ENCODE measurements at places on chromosomes 6 and 20.
A peak's percentile ranks its signal among the peaks of the same experiment; 100 is the strongest.

- DNase-seq = no peak
These were observed 3.8 kb downstream of the RSPO4 start for GRCh38 chr20:998231-998830.

DNA sequence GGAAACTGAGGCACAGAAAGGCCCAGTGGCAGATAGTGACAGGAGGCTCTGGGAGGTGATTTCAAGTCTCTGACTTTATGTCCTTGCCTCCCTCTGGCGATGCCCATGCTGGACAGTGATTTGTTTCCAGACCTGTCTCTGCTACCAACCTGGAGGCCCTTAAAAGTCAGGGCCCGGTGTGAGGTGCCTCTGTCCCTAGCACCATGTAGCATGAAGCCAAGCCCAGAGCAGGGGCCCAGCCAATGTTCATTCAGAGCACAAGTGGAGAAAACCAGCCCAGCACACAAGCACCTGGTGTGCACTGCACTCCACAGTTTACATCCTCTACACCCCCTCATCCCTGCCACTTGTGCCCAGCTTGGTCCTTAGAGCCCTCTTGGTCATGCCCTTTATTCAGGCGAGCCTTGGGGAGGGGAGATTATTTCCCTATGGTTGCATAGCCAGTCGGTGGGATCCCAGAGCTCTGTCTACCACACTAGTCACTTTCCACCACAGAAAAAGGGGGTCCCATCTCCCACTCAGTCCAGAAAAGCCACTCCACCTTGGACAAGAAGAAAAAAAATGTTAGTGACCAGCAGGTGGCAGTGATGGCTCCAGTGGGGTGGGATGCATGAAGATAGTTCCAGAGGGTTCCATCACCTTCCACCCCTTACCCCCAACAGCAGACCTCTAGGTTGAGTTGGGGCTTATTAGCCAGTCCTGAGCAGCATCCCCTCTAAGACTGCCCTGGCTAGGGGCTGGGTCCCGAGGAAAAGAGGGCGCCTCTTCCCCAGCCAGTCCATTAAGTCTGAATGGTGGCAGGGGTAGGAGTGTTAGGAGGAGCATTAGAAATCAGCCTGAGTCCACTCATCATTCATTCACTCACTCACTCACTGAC lies 30.9 kb downstream of the KIAA1755 start:
- no peak for DNase-seq

DNA sequence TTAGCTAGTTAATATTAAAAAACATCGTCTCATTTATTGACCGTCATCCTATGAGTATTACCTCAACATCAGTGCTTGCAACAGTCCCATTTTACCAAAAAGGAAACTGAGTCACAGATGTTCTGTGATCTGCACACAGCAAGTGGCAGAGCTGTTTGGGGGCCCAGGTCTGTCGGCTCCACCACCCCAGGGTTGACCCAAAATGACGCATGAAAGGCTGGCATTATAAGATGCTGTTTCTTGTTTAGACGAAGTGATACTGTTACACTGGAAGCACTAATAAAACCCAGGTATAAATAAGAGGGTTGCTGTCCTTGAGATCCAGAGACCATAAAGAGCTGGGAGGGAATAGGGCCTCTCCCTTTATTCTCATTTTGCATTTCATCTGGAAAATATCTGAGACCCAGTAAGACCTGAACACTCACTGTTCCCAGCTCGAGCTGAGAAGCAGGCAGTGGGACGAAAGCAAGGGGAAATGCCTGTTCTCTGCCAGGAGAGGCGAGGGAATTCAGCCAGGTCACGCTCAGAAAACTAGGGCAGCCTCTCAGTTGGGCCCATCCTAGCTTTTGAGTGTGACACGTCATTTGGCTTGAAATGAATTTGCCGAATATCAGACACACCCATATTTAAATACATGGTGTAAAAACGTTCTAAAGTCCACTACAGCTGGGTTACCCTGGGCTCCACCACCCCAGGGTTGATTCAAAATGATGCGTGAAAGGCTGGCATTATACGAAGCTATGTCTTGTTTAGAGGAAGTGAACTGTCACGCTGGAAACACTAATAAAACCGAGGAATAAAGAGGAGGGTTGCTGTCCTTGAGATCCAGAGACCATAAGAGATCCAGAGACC lies 1.4 kb upstream of the MICAL1 start:
- DNase-seq = no peak

- no peak for DNase-seq
These were observed 217.7 kb downstream of the ADGRB3 start for GRCh38 chr6:68852791-68853190.

GRCh38 chr20:47181056-47181862 lies 175.2 kb downstream of the ZMYND8 start:
- DNase-seq = peak; percentile 25

DNA sequence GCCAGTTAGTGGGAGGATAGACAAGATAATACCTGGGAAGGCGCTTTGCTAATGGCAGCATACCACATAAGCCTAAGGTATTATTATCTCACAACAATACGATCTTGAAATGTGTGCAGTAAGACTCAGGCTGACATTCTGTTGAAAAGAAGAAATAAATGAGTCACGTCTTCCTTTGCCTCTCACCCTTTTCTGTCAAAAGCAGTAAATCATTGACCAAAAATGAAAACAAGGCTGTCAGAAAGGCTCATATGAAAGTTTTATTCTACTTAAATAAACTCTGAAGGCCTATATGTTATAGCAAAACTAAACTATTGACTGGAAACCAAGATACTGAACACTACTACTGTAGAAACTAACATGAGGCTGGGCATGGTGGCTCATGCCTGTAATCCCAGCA lies 43.1 kb upstream of the IL20RA start:
- no peak for DNase-seq

GRCh38 chr6:14929291-14929690 lies 316.6 kb upstream of the JARID2 start:
- DNase-seq = no peak

DNA sequence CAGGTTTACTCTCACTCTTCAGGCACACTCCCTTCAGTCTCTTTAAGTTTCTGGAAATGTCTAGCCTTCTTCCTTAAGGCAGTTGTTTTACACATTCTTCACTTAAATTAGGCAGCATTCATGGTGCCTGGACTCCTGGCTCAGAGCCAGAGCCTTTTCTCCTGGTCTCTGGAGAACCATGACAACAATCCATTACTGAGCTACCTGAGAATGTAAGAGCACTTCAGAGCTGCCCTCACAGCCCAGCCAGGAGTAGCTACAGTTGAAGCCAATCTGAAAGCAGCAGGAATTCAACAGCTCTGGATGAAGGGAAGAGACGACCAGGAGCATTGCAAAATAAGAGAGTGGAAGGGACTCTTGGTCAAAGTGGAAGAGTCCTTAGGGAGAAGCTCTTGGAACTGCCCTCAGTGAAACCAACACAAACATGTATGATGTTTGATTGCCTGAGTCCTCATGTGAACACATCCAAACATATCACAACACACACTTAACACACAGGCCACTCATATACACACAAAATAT lies 416.8 kb upstream of the SPTLC3 start:
- DNase-seq = no peak

DNA sequence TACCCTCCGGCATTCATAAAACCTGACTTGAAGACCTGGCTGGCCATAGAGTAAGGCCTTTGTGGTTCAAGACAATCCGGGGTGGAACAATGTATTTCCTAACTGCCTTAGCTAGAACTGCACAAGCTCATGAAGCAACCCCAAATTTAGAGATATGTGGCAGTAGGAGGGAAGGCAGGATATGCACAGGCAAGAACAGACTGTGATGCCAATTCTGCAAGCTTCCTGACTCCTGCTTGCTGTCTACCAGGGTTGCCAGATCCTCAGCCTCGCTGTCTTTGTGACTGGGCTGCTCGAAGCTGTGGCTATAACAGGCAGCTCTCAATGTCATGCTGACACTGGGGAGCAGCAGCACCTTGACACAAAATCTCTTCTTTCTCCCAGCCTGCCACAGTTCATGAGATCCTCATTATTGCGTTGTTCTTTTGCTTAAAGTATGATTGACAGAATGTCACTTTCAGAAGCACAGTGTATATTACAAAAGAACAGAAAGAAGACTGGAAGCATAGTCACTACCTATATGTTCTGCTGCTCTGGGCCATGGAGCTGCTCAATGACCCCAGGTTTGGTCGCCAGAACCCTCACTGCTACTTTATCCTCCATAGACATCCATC lies 18.3 kb upstream of the SHLD1 start:
- DNase-seq = no peak

DNA sequence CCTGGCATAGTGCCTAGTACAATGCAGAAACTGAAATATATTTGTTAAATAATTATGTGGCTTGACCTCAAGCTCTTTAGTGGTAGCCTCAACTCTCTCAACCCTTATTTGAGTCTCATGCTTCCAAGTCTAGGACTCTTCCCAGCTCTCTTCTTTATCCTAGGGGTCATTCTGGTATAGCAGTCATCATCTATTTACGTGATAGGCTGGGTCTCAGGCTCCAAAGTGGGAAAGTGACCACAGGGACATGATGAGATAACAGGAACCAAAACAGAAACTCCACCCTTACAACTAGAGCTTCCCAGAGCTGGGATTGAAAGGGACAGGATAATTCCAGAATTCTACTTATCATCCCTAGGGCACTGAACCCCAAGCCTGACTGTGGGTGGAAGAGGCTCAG lies 17.7 kb upstream of the MAP3K7 start:
- DNase-seq = no peak

GRCh38 chr6:51273228-51273961 lies 454.7 kb downstream of the TFAP2B start:
- DNase-seq = no peak

DNA sequence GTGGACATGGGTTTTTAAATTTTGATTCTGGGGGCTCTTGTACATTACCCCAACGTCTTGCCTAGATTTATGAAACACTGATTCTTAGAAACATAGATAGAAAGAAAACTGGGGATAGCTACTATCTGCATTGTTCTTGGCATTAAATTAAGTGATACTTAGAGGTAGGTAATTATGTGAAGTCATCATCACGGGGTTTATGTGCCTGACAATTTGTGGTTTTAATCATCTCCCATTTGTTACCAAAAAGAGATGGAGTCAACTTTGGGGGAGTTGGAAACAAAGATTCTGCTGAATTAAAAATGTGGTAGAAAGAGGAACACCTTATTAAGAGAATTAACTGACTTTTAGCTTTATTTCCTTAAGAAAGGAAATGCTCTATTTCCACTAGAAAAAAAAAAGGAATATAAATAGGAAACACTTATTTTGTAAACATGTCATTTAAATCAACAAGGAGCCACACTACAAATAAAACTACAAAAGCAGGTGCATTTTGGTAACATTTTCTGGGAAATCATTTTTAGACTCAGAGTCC lies 5.6 kb downstream of the TNFAIP3 start:
- no peak for DNase-seq

DNA sequence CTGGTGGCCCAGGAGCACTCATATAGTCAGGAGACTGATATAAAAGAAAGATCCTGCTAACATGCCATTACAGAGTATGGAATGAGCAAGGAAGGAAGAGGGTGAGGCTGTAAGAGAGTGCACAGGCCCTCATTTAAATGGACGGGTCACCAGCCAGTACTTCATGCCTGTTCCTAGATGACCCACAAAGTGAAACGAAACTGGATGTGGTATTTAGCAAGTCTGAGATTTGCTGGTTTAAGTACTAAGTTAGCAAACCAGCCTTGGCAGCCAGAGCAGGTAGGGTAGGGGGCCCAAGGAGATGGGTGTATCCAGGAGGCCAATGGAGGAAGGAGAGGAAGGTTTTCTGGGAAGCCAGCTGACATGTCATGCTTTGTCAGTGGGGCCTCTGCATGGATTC lies 15.9 kb downstream of the NT5E start:
- no peak for DNase-seq

GRCh38 chr6:113095841-113096240 lies 748.7 kb downstream of the RFPL4B start:
- DNase-seq = no peak

- peak; percentile 22 for DNase-seq
These were observed 143.5 kb downstream of the ZFP64 start for GRCh38 chr20:52047811-52048764.

GRCh38 chr20:36601540-36601939 lies 4.0 kb upstream of the RAB5IF start:
- DNase-seq = no peak

DNA sequence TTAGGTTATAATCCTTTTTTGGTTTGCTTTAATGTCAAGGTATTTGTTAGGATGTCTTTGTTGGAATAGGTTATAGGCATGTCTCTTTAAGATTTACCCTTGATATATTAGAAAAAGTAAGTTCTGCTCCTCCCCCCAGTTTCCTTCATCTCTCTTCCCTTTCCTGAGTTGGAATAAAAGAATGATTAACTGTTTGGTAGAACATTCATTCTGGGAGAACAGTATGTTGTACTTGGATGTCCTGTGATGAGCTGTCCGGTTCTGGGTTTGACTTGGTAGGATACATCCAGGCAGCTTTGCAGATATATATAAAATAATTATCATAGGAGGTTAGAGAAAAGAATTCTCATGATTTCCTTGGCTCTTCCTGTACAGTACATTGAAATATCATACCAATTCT lies 199.6 kb upstream of the RREB1 start:
- no peak for DNase-seq

GRCh38 chr20:40956542-40957264 lies 71.9 kb upstream of the TOP1 start:
- no peak for DNase-seq

GRCh38 chr20:34754611-34755010 lies 50.5 kb downstream of the TP53INP2 start:
- DNase-seq = no peak

DNA sequence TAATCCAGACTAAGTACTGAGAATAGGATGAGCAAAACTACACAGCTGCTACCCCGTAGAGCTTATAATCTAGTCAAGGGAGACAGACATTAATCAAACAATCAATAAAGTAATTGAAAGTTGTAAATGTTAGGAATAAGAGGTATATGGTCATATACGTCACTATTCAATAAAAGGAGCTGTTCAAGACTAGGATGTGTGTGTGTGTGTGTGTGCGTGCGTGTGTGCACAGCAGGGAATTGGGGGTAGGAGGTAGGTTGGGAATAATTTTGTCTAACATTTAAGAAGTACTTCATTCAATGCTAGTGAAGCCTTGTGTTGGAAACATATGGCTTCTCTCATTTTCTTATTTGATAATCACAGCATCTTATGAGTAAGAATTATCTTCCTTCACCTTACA lies 41.8 kb downstream of the SESN1 start:
- DNase-seq = no peak

- no peak for DNase-seq
These were observed 212.0 kb downstream of the PLCB1 start for GRCh38 chr20:8344106-8344505.

- no peak for DNase-seq
These were observed 33.0 kb downstream of the RNF146 start for GRCh38 chr6:127299522-127300240.

- DNase-seq = peak; percentile 17
These were observed 9.2 kb upstream of the DEFB110 start for GRCh38 chr6:50030777-50031562.
